ENCODE measurements at places on chromosomes 2 and 18.

DNA sequence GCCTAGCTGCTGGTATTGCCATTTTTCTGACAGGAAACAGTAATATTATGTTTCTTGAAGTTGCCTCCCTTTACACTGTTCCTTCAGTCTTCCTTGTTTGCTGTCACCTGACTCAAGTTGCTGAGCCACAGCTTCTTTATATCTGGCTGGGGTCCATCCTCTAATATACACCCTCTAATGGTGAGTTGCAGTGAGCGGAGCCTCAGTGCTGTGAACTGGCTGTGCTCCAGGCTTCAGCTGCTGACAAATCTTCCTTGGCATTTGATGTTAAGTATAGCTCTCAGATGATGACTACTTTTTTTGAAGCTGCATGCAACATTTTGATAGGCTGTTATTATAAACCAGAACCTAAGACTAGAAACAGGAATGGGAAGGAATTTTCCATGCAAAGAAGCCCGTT lies 366.7 kb downstream of the NUP35 start:
- DNase-seq = no peak

GRCh38 chr18:62224229-62224628 lies 37.2 kb downstream of the RELCH start:
- DNase-seq = no peak

DNA sequence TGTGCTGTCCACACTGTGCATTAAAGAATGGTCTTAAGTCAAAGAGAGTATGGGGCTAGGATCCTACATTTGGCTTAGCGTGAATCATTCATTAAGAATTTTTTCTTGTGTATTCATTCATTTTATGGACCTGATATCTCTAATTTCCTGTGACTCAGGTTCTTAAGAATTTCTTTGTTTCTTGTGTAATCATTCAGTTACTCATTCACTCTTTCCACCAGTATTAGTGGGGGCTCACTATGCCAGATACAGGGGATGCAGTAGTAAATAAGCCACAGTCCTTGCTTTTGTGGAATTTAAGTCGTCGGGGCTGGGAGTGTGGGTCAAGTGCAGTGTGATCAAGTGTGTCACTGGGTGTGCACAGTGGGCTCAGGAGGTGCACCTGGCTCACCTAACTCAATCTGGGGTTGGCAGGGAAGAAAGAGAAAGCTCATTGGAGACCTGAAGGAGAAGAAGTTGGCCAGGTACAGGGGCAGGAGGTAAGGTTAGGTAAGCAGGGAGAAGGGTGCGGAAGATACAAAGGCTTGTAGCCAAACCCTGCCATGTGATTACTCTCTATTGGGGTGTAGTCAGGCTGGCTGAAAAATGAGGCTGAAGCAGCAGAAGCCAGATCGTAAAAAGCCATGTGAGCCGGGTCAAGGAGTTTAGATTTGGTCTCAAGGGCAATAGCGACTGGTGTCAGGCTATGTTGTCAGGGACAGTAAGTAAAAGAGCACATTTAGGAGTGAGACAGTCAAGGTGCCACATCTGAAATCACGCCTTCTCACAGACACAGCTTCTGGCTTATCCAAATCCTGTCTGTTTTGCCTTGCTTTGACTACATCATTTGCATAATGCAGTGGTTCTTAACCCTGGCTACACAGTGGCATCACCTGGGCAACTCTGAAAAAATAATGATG lies 67.2 kb downstream of the KCTD1 start:
- DNase-seq = no peak

DNA sequence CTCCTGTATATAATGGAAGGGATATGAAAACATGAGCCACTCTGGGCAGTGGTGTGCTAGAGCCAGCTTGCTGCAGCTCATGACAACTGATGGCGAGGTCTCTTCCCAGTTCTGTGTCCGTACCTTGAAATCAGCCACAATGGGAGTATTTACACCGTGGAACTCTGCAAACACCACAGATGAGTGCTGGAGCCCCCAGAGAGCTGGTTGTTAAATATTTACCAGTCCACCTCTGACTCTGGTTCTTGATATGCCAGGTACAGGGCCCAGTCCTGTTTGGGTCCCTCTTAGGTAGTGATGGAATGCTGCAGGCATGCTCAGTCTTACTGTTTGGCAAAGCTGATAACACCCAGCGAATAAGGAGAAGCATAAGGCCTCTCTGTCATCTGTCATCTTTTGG lies 116.1 kb upstream of the GLI2 start:
- no peak for DNase-seq

DNA sequence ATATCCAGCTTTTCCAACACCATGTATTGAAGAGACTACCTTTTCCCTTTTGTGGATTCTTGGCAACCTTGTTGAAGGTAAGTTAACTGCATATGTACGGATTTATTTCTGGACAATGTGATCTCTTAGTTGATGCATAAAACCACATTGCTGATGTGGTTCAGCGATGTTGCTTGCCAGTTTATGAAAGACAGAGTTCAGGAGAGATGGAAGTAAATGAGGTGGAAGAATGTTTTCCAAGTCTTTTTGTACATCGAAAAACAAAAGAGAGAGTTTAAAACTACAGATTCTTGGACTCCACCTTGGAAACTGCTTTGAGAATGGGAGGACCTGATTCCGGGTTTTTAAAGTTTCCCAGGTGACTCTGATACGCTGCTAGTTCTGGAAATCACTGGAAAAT lies 43.8 kb downstream of the MOB4 start:
- DNase-seq = no peak

DNA sequence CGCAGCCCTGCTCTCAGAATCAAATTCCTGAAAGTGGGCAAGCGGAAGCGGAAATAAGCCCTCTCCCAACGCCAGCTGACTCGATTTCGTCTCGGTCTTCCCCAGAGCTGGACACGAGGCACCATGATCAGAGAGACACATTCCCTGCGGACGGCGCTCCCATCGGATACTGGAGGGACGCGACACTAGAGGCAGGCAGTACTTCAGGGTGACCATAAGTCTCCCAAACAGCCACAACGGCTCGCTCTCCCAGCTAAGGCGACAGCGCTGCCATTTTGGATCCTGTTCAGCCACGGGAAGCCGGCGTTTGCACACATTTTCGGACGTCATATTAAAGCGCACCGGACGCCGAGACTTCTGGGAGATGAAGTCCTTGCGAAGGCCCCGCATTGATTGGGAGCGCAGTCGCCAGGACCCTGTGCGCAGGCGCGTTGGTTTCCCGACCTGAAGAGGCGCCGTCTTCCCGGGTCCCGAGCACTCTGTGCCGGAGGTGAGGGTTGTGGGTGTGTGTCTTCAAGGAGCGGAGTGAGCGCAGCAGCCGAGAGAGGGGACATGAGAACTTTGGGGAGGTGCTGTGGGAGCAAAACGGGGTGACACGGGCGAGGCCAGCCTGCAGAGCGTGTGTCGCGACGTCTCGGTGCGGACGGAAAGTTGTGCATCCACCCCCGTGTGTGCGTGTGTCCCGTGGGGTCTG lies at the start of gene ZNF2:
ZNF2 (plus strand) TSS at position 439 of the 694 bp plus-strand sequence. CDS start 10,418 bp downstream, outside the sequence.
- DNase-seq = peak; percentile 91

DNA sequence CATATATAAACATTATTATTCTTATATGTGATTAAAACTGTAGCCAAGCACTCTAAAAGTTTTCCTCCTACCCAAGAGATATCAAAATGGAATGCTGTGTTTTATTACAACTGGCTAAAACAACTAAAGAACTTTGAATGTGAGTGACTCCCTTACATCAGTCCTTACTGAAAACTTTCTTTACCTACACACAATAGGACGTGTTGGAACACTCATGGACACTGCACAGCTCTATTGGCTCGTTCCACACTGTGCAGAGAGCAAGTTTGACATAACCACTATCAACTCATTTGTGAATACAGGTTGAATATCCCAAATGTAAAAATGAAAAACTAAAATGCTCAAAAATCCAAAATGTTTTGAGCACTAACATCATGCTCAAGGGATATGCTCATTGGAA lies 650.6 kb downstream of the SLC4A3 start:
- DNase-seq = no peak

GRCh38 chr2:9699139-9700108 lies 68.6 kb upstream of the YWHAQ start:
- no peak for DNase-seq

DNA sequence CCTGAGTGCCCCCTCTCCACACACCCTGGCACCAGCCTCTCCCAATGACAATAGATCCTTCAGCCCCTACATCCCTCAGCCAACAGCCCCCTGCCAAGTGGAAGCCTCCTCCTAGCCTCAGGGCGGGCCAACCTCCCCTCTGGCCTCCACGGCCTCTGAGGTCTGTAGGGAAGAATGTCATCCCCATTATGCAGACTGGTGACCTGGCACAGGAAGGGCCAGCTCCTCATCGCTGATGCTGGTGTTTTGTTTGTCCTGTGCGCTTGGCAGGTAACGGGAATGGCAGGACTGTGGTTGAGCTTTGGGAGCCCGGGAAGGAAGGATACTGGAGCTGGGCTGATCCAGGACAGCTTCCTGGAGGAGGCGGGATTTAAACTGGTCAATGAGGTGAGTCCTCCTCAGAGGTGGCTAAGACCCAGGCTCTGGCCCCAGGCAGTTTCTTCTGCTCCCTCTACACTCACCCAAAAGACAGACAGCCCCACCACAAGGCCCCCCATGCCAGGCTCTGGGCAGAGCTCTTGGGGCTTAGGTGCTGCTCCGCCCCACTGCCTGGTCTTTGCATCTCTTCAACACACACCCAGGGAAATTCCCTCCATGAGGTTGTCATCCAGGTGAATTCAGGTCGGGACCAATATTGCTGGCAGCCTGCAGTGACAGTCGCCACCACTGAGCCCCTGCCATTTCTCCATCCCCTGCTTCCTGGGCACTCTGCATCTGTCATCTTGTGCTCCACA lies 75.2 kb upstream of the SMAD7 start:
- DNase-seq = no peak

DNA sequence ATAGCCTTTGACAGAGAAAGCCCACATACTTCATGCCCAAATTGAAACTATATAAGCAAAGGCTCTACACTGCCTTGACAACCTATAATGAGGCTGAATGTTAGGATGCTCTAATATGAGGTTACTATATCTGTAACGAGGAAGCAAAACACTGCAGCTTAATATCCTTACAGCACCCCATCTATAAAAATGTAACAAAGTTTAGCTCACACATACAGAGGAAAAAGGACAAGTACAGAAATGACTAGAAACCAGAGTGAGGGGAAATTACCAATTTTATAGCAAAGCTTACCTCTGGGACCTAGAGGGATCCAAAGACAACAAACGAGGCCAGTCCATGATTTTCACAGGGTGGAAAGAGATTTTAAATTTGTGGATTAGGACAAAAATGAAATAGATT lies 138.5 kb downstream of the COL4A4 start:
- no peak for DNase-seq
